ENCODE measurements at places on chromosomes 5 and 9.
A peak's percentile ranks its signal among the peaks of the same experiment; 100 is the strongest.

DNA sequence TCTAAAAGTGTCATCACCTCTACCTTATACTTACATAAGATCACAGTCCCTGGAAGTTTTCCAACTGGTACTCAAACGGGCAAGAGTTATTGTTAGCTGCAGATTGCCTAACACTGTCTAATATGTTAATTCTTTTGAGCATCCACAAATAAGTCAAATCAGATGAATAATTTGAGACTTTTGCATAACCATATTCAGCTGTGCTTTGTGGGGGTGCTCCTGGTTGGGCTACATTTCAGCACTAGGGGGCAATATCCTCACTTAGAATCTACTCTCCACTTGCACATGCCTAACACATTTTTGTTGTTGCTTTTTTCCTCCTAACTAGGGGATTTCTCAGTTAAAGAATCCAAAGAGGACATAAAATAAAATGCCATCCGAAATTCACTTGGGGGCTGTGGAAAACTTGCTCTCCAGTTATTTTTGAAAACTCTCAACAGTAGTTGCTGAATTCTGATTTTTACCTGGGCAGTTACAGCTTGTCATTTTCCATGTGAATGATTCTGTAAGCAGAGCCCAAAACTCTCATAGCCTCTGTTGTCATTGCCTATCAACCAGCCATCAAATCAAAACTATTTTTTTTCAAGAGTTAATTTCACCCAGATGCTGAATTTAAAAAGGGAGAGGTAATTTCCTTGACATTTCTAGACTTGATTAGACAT lies 71.5 kb downstream of the TRIM36 start:
- DNase-seq = no peak

DNA sequence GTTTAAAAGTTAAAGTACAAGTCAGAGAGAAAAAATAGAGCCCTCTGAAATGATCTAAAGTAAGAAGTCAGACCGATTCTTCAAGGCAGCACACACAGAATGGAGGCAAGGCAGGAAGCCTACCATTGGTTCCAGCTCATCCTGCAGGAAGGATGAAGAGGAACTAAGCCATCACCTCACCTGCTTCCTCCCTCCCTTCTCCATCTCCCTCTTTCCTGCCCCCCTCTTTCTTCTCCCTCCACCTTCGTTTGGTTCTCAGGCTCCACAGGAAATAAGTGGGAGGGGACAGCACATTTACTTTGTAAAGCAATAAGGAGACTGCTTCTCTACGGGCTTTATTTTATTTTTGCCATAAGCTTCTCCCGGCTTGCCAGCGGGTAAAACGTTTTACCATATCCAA lies 213.4 kb downstream of the TRIM32 start:
- DNase-seq = peak; percentile 50

- no peak for DNase-seq
These were observed 87.5 kb downstream of the GPR21 start for GRCh38 chr9:123120953-123121352.

DNA sequence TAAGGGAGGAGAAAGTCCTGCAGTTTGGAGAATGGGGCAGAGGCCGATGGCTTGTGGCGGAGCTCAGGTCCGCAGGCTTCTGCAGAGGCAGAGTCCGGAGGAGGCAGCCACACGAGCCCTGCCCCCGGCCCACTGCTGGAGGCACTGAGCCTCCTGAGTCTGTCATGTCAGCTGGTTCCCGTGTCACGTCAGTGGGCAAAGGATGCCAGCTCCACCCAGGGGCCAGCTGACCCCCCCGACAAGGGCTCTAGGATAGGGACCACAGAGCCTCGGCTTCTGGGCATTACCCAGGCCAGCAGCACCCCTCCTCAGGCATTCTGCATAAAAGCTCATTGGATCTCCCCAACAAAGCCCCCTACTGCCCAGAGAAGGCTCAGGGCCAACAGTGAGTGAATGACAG lies 8.5 kb downstream of the SH3PXD2B start:
- no peak for DNase-seq

GRCh38 chr5:107615299-107615817 lies 55.4 kb downstream of the EFNA5 start:
- no peak for DNase-seq

DNA sequence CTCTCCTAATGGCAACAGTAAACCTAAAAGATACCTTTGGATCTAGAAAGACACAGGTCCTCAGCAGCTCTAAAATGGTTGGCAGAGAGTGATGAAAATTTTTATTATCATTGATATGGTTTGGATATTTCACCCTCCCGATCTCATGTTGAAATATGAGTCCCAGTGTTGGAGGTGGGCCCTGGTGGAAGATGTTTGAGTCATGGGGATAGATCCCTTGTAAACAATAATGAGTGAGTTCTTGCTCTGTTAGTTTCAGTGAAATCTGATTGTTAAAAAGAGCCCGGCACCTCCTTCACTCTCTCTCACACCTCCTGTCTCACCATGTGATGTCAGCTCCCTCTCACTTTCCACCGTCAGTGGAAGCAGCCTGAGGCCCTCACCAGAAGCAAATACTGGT lies 117.7 kb downstream of the FRMD3 start:
- DNase-seq = no peak

- no peak for DNase-seq
These were observed 31.7 kb upstream of the MINAR2 start for GRCh38 chr5:129716235-129716634.

DNA sequence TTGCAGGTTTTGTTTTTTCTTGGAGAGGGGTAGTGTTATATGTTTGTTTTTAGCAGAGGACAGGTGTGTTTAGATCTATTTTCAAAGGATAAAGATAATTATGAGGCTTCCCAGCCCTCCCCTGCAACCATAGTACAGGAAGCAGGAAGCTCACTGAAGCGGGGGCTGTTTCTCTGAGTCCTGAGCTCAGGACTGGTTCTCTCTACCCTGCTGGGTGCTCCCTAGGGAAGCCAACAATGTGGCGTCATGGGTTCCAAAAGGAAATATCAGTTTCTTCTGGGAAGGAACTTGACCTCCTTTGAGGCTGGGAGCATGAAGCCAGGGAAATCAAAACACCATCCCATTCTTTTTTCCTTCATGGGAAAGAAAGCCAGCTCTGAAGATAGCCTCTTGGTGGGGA lies 62.2 kb downstream of the RAD23B start:
- DNase-seq = no peak

- no peak for DNase-seq
These were observed 8.0 kb downstream of the SNAPC4 start for GRCh38 chr9:136391737-136392537.

- no peak for DNase-seq
These were observed 11.0 kb downstream of the NELFB start for GRCh38 chr9:137266162-137266527.

DNA sequence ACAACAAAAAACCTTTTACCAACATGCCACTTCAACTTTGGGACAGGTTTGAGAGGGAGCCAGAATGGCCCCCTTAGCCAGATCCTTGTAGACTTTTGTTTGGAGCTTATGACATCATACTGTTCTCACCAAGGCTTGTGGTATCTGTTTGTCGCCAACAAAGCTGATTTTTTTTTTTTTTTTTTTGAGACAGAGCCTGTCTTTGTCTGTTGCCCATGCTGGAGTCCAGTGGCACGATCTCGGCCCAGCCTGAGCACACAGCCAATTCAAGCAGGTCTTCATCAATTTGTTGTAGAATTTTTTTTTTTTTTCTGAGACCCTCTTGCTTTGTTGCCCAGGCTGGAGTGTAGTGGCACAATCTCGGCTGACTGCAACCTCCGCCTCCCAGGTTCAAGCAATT lies 26.4 kb upstream of the NTNG2 start:
- no peak for DNase-seq

DNA sequence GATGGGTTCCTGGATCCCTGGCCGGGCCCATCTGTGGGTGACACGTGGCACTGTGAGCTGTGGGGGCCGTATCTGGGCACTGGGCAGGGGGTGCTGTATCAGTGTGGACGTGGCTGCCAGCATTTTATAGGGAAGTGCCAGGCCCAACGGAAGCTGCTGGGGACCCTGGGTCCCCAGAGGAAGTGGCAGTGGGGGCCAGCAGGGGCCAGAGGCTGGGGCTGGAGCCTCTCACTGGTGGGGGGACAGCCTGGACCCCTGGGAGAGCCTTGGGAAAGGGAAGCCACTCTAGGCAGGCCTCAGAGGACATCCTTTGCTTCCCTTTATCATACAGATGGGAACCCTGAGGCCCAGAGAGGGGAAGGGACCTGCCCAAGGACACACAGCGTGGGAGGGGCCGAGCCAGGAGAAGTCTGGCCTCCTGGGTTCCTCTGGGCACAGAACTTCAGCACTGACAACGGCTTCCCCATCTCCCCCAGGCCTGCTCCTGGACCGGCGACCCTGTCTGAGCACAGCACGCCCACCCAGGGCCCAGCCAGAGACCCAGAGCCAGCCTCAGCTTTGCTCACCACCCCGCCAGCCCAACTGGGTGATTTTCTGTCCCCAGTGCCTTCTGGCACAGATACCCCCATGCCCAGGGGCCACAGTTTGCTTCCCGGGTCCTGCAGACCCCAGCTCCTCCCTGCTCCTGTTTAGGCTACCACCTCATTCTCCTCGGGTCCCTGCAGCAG lies 15.5 kb upstream of the LAMC3 start:
- no peak for DNase-seq

GRCh38 chr5:170311511-170312300 lies 14.1 kb upstream of the LCP2 start:
- no peak for DNase-seq

GRCh38 chr9:105883847-105884246 lies 189.5 kb downstream of the TMEM38B start:
- no peak for DNase-seq

DNA sequence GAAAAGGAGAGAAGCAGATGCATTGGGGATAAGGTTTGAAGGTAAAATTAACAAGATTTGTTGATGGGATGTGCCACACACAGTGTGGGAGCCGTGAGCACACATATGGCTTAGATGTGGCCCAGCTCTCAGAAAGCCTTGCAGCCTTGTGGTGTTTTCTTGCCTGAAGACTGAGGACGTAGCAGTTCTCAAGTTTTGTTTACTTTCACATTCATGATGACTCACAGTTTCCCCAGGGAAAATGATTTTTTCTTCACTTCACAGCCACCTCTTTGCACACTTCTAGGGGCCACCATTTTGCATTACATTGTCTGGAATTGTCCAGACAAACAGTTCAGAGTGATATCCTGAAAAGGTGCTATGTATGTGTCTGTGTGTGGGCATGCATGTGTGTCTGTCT lies 126.2 kb downstream of the BASP1 start:
- no peak for DNase-seq

DNA sequence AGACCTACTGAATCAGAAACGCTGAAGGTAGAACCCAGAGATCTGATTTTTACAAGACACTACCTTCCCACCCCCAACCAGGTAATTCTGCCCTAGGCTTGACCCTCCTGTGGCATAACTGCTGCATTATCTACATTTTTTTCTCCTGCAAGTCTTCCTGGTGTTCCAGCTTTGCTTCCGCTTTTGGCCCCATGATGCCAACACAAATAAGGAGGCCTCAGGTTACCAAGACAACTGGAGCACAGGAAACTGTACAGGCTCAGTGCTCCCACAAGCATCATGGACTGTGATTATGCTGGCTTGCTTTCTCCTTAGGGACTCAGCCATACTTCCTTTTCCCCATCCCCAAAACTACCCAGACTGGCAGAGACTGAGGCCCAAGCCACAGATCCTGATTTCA lies 6.6 kb upstream of the MSMP start:
- no peak for DNase-seq

GRCh38 chr5:39412721-39413394 lies 11.9 kb downstream of the DAB2 start:
- no peak for DNase-seq
